Mesothelial cell of epicardium (in vitro differentiated cells): ENCODE measurements at places on chromosomes 4 and X. TPM values are rescaled to one million over a fixed set of nuclear protein-coding genes. Genes with fewer than 3 reads are reported as not detected.

DNA sequence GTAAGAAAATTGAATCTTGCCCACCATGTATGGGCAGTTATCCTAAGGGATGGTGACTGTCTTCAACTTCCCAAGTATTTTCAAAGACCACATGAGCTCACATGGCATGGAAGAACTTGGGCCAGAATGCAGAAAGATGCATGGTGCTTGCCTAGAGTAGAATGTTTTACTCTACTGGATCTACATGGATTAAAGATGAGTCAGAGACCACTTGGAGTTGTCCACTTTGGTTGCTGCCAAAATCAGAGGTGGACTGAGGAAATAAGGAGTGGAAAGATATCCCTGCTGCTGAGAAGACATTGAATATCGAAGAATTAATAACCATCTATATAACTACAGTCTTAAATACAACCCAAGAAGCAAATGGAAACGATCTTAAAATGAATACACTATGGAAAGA is 498.1 kb downstream of the NLGN4X start:
- peaks cover 2% of the 10 kb centered on the region for H3K4me1 ChIP-seq
- DNase-seq, result no peak
- H3K27me3 ChIP-seq, result peaks cover 2% of the 10 kb centered on the region

DNA sequence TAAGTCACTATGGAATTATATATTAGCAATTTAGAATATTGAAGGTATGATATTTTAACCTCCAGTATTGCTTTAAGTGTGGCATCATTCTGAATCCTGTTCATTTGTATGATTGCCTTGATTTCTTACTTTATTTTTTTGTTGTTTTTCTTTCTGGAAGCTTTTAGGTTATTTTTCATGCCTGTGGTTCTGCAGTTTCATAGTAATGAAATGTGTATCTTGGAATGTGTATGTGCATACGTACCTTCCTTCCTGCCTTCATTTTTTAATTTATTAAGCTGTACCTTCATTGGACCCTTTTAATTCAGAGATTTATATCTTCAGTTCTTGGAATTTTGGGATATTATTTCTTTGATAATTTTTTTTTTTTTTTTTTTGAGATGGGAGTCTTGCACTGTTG is 22.1 kb downstream of the CPEB2 start:
- no peak for DNase-seq
- H3K4me3 ChIP-seq, result no peak overlapping the region
- H3K36me3 ChIP-seq, result peaks cover 6% of the 10 kb centered on the region
- H3K27me3 ChIP-seq, result no peaks in the 10 kb centered on the region
- no peaks in the 10 kb centered on the region for H3K4me1 ChIP-seq

The PASD1 gene
- total RNA-seq, result not detected in 3 replicates

The TIGD4 gene
- total RNA-seq, result 0.43 to 0.65 TPM (median 0.58 TPM) in 3 replicates

The CCKAR gene
- not detected in 3 replicates for total RNA-seq

The PNCK gene
- total RNA-seq, result 28.2 to 35.1 TPM (median 28.5 TPM) in 3 replicates

The OR13H1 gene
- not detected in 3 replicates for total RNA-seq
